ENCODE measurements at places on chromosomes 7 and 10.

DNA sequence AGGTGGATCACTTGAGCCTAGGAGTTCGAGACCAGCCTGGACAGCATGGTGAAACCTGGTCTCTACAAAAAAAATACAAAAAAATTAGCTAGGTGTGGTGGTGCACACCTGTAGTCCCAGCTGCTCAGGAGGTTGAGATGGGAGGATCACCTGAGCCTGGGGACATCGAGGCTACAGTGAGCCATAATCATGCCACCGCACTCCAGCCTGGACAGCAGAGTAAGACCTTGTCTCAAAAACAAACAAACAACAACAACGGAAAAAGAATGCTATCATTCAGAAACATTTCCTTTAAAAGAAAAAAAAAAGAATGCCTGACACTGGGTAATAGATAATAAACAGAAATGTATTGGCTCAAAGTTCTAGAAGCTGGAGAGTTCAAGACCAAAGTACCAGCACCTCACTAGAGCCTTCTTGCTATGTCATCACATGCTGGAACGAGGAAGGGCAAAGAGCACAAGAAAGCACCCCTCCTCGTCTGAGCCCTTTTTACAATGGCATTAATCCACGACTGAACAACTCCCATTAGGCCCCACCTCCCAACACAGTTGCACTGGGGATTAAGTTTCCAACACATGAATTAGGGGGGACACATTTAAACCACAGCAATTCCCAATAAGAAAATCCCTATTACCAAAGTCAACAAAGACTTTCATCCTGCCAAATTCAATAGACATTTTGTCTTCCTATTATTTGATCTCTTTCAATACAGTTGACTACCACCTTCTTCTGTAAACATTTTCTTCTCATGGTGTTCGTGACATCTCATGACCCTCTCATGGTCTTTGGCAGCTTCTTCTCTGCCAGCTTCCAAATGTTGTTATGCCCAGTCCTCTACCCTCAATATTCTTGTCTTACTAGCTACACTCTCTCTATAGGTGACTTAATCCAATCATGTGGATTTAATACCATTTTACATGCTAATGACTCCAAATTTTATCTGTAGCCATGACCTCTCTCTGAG lies 20.0 kb downstream of the AKR1D1 start:
- no peak for DNase-seq

DNA sequence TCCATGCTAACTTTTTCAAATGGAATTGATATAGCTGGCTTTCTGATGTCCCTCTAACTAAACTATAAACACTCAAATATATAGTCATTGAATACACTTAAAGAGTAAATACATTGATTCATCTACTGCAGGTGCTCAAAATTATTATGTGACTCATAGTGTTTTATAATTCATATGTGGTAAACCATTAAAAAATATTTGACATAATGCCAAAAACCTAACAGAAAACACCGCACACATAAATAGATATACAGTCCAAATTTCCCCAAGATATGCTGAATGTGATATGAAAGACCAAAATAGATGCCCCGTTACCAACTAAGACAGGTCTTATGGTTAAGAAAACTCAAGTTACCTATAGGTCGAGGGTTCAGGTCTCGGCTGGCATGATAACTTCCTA lies 171.7 kb upstream of the SEMA3E start:
- DNase-seq, result no peak

GRCh38 chr7:152949253-152949652 lies 189.7 kb downstream of the ACTR3B start:
- DNase-seq, result no peak

- DNase-seq, result no peak
These were observed 81.7 kb downstream of the ST7 start for GRCh38 chr7:117034851-117035464.

GRCh38 chr10:287814-288213 lies 152.6 kb downstream of the ZMYND11 start:
- no peak for DNase-seq

GRCh38 chr7:36663481-36663880 lies 60.8 kb downstream of the AOAH start:
- DNase-seq, result no peak

- no peak for DNase-seq
These were observed 54.9 kb downstream of the FAM241B start for GRCh38 chr10:69684981-69685353.

- DNase-seq, result peak; percentile 51
These were observed 2.4 kb upstream of the VDAC2 start for GRCh38 chr10:75208181-75208580.

- no peak for DNase-seq
These were observed 62.6 kb downstream of the CCNY start for GRCh38 chr10:35398908-35399307.

- DNase-seq, result no peak
These were observed 795.9 kb downstream of the XPNPEP1 start for GRCh38 chr10:109127363-109127762.

DNA sequence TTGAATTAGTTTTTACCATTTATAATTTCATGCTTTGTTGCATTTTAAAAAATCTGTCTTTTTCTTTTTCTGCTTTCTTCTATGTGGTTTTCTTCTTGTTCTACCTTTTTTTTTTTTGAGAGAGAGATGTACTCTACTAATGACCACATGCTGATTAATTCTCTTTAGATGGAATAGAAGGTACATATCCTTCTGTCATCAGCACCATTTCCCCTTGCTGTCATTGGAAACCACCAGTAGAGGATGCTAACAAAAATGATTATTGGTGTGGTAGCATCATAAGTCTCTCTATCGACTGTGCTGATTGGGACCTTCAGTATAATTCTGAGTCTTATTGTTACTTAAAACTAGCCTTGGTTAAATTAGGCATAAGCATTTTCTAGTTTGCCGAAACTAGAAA lies 3.6 kb downstream of the ZEB1 start:
- DNase-seq, result no peak

- DNase-seq, result no peak
These were observed 47.7 kb downstream of the SHOC2 start for GRCh38 chr10:110967009-110967630.
